Cortex of kidney (tissue), 1 donor: ENCODE measurements at places on chromosomes 6 and 20.

- no peak for DNase-seq
Measured at GRCh38 chr20:39885975-39886649, 802.9 kb downstream of the MAFB start.

DNA sequence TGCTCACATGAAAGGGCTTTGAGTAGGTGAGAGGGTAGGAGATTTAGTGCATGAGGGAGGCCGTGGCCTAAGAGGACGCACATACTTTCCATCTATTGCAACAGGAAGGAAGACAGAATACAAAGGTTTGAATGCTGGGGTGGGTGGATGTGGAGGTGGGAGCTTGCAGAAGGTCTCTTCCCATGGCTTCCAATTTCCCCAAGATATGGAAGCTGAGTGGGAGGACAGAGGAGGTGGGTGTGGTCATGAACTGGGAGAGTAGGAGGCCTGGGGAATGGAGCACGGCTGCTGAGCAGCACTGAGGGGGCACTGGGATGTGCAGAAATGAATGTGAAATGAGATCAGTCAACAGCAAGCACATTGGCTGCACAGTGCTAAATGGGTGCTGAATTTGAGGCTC is 70.3 kb downstream of the SCML4 start:
- DNase-seq, result no peak

DNA sequence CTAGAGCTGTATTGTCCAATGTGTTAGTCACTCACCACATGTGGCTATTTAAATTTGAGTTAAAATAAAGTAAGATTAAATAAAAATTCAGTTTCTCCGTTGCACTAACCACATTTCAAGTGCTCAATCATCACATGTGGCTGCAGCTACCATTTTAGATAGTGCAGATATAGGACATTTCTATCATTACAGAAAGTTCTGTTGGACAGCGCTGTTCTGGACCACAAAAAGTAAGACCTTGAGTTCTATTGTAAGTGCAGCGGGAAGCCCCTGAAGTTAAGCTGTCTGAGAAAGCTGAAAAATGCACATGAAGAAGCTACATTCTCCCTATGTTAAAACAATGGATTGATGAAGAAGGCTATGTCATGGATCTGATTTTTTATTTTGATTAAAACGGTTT is 1.1 kb downstream of the ORC3 start:
- no peak for DNase-seq

GRCh38 chr6:56764081-56764566 is 121.4 kb upstream of the DST start:
- no peak for DNase-seq

GRCh38 chr6:15160812-15161211 is 85.1 kb upstream of the JARID2 start:
- no peak for DNase-seq

DNA sequence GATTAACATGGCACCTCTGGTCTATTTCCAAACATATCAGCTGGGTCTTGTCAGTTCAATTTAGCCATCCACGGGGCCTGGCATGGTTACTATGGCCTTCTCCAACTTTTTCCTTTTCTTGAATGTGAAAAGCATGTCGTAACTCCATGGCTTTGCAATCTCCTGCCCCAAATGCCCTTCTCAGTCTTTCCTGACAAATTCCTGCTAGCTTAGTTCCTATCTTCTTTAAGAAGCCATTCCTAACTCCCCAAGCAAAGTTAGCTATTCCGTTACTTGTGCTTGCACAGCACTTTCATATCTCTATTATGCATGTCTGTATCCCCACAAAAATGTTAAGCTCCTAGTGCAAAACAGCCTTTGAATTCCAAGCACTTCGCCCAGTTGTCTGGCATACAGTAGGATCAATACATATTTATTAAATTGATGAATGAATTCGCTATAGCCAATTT is 105.6 kb downstream of the AIG1 start:
- DNase-seq, result no peak

GRCh38 chr20:7695051-7695495 is 245.2 kb downstream of the HAO1 start:
- no peak for DNase-seq

DNA sequence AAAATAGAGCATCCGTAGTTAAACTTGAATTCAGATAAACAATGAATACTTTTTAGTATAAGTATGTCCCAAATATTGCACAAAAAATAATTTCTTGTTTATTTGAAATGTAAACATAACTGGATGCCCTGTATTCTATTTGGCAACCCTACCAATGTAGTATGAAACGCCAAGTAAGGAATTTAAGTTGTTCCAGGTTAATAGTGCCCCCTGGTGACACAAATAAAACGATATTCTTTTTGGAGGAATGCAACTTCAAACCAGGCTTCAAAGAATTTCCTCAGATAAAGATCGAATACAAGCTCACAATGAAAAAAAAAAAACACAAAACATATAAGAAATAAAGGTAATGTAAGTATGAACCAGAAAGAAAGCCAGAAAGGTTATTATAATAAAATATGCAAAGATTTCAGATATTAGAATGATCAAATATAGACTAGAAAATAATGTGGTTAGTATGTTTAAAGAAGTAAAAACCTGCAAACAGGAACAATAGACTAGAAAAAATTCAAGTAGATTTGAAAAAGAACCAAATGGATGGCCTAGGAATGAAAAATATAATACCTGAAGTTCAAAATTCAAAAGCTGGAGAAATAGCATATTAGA is 18.4 kb upstream of the AKAP7 start:
- no peak for DNase-seq

DNA sequence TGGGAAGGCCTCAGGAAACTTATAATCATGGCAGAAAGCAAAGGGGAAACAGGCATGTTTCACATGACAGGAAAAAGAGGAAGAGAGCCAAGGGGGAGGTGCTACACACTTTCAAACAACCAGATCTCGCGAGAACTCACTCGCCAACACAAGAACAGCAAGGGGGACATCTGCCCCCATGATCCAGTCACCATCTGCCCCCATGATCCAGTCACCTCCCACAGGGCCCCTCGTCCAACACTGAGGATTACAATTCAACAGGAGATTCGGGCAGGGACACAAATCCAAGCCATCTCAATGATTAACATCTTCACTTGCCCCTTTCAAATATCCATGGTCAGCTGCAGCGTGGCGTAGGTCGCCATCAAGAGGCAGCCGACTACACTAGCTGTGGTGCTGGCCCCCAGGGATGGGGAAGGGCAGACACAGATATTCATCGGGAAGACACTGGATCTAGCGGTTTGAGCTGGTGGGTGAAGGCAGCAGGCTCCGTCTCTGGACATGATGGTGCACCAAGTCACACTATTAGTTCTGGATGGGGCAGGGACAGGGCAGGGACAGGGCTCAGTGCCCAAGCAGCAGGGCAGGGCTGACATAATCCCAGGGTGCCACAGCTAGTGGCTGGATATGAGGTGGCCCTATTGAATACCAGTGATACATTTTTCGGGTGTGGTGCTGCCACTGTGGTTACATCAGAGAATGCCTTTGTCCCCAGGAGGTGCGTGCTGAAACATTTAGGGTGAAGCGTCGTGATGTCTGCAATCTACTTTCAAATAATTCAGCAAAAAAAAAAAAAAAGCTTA is 31.6 kb downstream of the TUBB2B start:
- DNase-seq, result no peak

GRCh38 chr20:33209789-33210188 is 7.4 kb upstream of the BPIFA3 start:
- DNase-seq, result no peak

- DNase-seq, result no peak
Measured at GRCh38 chr20:382291-383115, 1.9 kb downstream of the TRIB3 start.

GRCh38 chr6:12265791-12266190 is 24.4 kb upstream of the EDN1 start:
- DNase-seq, result no peak

- no peak for DNase-seq
Measured at GRCh38 chr6:82597201-82597600, 233.6 kb downstream of the TPBG start.

DNA sequence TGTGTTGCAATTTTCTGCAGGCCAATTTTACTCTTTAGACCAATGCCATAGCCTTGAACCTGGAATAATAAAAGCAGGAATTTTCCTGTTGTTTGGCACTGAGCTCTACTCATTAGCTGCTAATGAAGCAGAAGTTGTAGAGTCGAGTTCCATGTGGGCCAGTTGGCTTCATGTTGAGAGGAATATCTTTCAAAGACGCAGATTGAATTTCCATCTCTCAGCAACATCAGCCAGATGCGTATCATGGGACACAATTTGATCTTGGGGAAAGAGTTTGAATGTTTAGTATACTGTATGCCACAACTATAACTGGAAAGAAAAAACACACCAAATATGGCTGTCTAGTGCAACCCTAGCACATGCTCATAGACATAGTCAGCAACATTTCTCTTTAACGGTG is 259.6 kb downstream of the BCKDHB start:
- no peak for DNase-seq

DNA sequence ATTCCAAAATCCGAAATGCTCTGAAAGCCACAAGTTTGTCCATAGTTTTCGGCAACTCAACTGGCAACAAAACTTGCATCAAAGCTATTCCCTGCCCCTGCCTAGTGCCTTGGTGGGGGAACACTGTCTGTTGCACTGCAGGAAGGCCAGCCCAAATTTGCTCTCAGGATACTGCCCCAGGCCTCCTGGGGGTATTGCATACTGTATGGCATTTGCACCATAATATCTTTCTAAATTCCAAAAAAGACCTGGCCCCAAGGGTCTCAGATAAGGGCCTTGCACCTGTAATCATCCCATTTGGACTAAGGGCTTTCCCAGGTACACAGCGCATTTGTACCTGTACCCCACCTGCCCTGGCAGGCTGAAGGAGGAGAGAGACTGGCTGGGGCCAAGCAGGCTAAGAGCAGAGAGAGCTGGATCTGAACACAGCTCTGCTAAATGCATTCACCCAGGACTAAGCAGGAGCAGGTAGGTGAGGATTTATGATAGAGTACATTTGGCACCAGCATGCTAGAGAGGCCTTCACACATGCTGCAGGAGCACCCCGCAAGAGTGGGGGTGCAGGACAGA is 4.0 kb upstream of the GRM4 start:
- DNase-seq, result no peak

DNA sequence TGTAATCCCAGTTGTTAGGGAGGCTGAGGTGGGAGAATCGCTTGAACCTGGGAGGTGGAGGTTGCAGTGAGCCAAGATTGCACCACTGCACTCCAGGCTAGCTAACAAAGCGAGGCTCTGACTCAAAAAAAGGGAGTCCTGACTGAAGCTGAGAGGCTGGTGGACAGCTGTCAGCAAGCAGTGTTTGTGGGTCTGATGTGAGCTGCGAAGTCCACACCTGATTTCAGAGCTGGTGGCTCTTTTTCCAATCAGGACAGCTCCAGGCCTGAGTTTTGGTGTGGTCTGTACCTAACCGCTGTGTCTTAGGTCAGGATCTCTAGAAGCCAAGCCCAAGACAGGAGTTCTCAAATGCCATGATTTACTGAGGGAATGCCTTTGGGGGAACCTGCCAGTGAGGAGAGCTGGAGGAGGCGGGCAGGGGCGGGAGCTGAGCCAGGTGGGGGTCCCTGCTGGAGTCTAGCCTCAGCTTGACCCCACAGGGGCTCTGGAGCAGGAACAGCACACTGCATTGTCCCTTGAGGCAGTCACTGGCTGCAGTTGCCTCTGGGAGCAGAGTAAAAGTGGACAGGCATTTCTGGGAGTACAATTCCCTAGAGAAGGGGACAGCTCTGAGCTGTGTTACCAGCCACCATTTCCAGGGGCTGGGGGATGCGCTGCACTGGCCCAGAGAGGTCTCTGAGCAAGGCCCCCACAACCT is 5.0 kb downstream of the GFRA4 start:
- DNase-seq, result no peak

GRCh38 chr6:50836231-50836630 is 17.6 kb downstream of the TFAP2B start:
- DNase-seq, result no peak

GRCh38 chr6:41462033-41462432 is 84.1 kb upstream of the FOXP4 start:
- DNase-seq, result no peak

DNA sequence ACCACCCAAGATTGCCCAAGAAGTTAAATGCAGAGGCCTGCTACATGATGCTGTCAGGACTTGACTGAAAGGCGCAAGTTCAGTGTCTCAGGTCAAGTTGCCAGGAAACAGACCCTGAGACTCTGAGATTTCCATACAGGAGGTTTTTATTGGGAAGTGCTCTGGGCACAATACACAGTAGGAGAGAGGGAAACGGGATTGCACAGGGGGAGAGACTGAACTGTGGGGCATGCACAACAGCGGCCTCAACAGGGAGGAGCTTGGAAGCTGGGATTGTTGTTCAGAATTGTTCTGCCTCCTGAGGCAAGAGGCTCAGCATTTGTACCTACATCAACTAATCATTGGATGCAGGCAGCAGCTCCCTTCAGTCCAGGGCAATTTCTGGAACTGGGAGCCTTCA is 6.7 kb downstream of the STX11 start:
- no peak for DNase-seq

DNA sequence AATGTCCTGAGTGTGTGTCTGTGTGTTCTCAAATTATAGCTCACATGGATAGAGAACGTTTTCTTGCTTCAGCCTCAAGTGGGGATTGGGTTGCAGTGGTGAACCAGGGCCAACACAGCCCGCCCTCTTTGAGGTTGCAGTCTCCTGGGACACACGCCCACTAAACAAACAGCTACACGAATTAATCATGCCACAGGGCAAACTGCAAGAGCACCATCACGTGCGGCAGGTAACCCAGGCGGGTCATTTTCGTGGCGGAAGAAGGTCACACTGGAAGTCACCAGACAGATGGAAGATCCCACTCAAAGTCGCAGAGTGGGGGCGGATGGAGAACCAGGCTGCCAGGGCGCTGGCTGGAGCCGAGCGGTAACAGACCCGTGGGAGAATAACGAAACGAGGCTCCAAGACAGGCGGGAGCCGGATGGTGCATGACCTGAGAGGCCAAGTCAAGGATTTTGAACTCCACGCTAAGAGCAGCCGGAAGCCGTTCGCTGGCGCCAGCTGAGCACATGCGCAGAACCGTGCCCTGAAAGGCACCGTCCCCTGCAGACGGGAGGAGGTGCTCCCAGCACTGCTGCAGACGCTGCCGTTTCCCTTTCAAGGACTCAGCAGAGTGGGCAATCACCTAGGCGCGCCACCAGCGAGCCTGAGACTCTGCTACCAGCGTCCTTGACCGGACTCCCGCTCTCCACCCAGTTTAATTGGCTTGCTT is 10.7 kb downstream of the DLL1 start:
- DNase-seq, result no peak

DNA sequence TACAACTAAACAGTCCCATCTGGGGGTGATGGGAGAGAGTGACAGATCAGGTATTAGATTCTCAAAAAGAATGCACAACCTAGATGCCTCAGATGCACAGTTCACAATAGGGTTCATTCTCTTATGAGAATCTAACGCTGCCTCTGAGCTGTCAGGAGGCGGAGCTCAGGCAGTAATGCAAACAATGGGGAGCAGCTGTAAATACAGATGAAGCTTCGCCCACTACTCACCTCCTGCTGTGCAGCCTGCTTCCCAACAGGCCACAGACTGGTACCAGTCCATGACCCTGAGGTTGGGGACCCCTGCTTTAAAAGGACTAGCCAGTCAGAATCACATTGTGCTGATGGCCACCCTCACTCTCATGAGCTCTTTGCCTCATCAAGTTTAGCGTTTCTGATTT is 247.0 kb upstream of the KCNQ5 start:
- DNase-seq, result no peak
